Upper lobe of right lung (tissue), 1 donor: ENCODE measurements at places on chromosomes 4 and X. TPM values are rescaled to one million over a fixed set of nuclear protein-coding genes. Genes with fewer than 3 reads are reported as not detected.

DNA sequence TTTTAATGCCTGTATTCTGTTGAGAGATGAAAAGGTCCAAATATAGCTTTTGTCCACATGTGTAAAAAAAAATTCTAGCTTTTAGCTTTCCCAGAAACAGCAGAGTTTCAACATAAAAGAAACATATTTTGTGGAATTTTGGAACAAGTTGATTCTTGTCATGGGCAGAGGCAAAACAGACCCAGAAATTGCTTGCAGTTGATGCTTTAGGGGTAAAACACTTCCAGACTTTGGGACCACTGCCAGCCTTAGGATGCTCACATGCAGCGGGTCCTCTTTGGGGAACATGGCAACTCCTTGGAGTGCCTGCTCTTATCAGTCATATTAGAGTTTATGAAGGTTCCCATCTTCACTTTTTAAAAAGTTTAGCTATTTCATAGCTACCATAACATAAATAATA is 30.4 kb downstream of the DCLK2 start:
- H3K27ac ChIP-seq: no peak overlapping the region
- no peaks in the 10 kb centered on the region for H3K36me3 ChIP-seq
- no peak overlapping the region for H3K4me3 ChIP-seq
- DNase-seq: no peak

The BGN gene
- 205 TPM for total RNA-seq

The TMEM187 gene
- total RNA-seq: 9.0 TPM

DNA sequence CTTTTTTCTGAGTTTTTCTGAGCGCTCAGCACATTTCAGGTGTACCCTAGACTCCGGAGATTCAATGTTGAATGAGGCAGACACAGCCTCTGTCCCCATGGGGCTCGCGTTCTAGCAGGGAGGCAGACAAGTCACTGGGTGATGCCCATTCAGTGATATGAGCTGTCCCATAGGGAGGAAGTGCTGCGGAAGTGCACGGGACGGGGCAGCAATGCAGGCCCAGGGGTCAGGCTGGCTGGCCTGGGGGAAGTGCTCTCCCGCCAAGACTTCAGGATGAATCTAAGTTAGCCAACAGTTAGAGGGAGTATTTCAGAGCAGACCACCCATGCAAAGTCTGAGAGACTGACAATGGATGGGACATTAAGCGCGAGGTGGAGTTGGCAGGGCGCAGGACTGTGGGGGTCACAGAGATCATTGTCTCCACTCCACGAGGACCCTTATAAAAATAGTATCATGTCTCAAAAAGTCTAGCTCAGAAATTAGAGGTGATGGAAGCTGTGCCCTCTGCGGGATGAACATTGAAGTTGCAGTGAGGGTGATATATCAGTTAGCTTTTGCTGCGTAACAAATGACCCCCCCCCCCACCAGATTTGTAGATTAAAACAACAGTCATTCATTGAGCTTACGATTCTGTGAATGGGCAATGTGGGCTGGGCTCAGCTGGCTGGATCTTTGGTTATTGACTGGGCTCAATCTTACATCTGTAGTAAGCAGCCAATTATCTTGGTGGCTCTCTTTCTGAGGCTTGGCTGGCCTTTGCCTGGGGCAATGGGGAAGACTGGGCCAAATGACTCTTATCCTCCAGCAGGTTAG is 16.4 kb downstream of the PSAPL1 start:
- peak; percentile 35 for DNase-seq
- no peak overlapping the region for H3K4me3 ChIP-seq
- H3K27ac ChIP-seq: no peak overlapping the region
- no peaks in the 10 kb centered on the region for H3K36me3 ChIP-seq
- H3K27me3 ChIP-seq: no peaks in the 10 kb centered on the region
- no peaks in the 10 kb centered on the region for H3K4me1 ChIP-seq

- H3K4me1 ChIP-seq: no peaks in the 10 kb centered on the region
- no peaks in the 10 kb centered on the region for H3K36me3 ChIP-seq
- no peaks in the 10 kb centered on the region for H3K27me3 ChIP-seq
- H3K27ac ChIP-seq: no peak overlapping the region
- DNase-seq: no peak
Observed at GRCh38 chrX:19403696-19404095, 60.0 kb downstream of the PDHA1 start.

GRCh38 chr4:184983672-184984356 is 34.5 kb upstream of the HELT start:
- H3K27ac ChIP-seq: no peak overlapping the region
- no peak overlapping the region for H3K4me3 ChIP-seq
- no peaks in the 10 kb centered on the region for H3K36me3 ChIP-seq
- H3K4me1 ChIP-seq: peaks cover 8% of the 10 kb centered on the region

The RAB33A gene
- total RNA-seq: 0.75 TPM

DNA sequence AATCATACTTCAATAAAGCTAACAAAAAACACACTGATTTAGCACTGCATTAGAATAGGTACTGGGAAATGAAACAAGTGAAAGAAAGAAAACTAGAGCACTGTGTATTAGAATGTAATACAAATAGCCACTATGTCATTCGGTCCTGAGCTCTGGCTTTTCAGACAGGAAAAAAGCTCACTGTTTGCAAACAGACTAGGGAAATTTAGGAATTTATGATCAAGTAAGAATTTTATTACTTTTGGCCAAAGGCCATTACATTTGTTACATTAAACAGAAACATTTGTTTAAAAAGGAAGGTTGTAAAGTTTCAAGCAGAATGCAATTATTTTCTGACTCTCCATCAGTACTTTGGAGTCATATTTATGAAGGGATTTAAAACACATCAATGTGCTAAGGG is 68.7 kb downstream of the KLHL8 start:
- H3K27ac ChIP-seq: no peak overlapping the region
- no peak overlapping the region for H3K4me3 ChIP-seq
- no peaks in the 10 kb centered on the region for H3K4me1 ChIP-seq
- H3K36me3 ChIP-seq: no peaks in the 10 kb centered on the region

The ARMCX6 gene
- total RNA-seq: 35.6 TPM

The SMR3B gene
- total RNA-seq: not detected

The PARM1 gene
- 78.0 TPM for total RNA-seq

GRCh38 chr4:5881340-5881739 is 11.5 kb downstream of the CRMP1 start:
- no peak overlapping the region for H3K4me3 ChIP-seq
- no peak for DNase-seq
- no peaks in the 10 kb centered on the region for H3K27me3 ChIP-seq

DNA sequence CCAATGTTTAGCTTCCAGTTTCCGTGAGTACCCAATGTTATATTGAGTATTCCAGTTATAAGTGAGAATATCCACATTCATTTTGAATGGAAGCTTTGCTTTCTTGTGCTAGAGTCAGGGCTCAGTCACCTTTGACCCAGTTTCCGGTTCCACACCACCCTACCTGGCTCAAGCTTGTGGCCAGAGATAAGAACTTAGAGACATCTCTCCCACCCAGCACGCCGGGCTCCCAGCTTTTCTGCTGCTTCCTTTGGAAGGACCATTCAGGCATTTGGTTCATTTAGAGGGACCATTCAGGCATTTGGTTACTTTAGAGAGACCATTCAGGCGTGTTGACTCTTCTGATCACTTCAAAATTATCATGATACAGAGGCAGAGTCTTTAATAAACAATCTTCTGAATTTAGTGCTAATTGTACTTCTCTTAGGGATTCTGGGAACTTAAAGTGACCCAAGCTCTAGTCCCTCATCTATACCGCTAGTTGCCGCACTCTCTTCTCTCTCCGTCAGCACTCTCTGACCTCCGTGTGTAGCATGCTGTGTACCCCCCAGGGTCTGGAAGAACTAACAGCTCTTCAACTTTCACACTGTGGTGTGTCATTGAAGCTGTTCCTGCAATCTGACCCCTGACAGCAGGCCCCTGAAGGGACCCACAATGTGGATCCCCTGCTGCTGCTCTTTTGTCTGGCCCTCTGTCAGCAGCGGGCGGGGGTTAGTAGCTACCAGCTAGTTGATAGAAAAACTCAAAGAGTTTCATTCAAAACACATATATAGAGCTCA is 943.1 kb downstream of the ARAP2 start:
- H3K27ac ChIP-seq: no peak overlapping the region
- no peaks in the 10 kb centered on the region for H3K4me1 ChIP-seq
- no peaks in the 10 kb centered on the region for H3K27me3 ChIP-seq
- no peak for DNase-seq
- H3K4me3 ChIP-seq: no peak overlapping the region
